Stromal cell of bone marrow (primary cell): ENCODE measurements at places on chromosomes 12 and 14.
A peak's percentile ranks its signal among the peaks of the same experiment; 100 is the strongest.

DNA sequence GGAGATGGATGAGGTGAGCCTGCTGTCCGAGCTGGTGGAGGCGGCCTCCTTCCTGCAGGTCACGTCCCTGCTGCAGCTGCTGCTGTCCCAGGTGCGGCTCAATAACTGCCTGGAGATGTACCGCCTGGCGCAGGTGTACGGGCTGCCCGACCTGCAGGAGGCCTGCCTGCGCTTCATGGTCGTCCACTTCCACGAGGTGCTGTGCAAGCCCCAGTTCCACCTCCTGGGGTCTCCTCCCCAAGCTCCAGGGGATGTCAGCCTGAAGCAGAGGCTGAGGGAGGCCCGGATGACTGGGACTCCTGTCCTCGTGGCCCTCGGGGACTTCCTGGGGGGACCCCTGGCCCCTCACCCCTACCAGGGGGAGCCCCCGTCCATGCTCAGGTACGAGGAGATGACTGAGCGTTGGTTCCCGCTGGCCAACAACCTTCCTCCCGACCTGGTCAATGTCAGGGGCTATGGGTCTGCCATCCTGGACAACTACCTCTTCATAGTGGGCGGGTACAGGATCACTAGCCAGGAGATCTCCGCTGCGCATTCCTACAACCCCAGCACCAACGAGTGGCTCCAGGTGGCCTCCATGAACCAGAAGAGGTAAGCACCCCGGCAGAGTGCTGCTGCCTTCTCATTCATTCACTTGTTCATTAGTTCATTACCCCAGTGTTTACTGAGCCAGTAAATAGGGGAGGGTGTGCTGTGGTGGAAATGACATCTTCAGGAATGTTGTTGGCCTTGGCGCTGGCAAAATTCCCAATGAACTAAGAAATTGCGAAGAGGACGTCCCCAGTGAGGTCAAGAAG, 774 bp upstream of the MANSC4 start:
- no peak for DNase-seq

GRCh38 chr12:69469854-69470188, 367 bp upstream of the FRS2 start:
- no peak for DNase-seq

- peak; percentile 56 for DNase-seq
Observed at GRCh38 chr12:128817111-128818015, 6.4 kb downstream of the SLC15A4 start.

DNA sequence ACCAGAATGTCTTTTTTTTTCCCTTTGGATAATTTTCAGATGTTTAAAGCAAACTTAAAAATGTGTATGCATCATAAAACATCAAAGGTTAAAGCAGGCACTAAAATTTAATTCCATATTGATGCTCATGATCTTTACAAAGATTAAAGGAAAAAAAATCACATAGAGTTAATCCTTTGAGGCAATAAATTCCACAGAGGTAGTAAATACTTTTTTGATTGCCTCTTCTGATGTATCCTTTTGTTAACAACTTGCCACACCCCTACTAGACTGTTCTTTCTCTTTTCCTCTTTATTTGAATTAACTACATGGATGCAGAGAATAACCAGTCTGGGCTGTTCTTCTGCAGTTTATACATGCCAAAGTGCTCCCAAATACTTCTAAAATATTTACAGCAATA, 45.2 kb upstream of the KCNJ8 start:
- DNase-seq = no peak

GRCh38 chr12:52434081-52434733, at the start of gene KRT75:
Gene KRT75, minus strand, starts transcription at chr12:52434371. Its CDS starts 67 bp downstream, at chr12:52434304.
- DNase-seq = no peak

DNA sequence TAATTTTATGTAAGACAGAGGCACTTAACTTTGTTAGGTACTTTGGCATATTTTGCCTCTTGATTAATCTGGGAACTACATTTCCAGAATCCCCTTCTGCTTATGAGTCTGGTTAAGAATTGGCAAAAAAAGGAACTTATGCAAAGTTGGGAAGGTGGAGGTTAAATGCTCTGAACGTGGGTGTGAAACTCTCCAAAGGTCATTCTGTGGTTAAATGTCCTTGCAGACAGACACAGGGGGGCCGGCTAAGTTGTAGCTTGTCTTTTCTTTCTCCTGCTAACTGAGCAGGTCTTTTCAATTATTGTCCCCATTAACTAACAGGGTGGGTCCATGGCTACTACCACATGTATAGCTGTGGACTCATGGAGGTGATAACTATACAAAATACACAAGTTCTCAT, 248.6 kb upstream of the NOVA1 start:
- no peak for DNase-seq
